ENCODE measurements at places on chromosomes 1 and 21. TPM values are rescaled to one million over a fixed set of nuclear protein-coding genes. Genes with fewer than 3 reads are reported as not detected.

Gene ANKRD65
- 2.6 TPM for polyA plus RNA-seq

Gene LRRC71
- polyA plus RNA-seq, result 0.28 TPM

- DNase-seq, result no peak
Measured at GRCh38 chr1:150967936-150968335, 6.7 kb downstream of the CERS2 start.

Gene S100A3
- polyA plus RNA-seq, result not detected

Gene NUDT4B
- 3.8 TPM for polyA plus RNA-seq

Gene ZNF593OS
- polyA plus RNA-seq, result 1.2 TPM

Gene GLIS1
- polyA plus RNA-seq, result 0.58 TPM

GRCh38 chr21:15421947-15422346 lies 307.8 kb upstream of the USP25 start:
- no peak for DNase-seq

DNA sequence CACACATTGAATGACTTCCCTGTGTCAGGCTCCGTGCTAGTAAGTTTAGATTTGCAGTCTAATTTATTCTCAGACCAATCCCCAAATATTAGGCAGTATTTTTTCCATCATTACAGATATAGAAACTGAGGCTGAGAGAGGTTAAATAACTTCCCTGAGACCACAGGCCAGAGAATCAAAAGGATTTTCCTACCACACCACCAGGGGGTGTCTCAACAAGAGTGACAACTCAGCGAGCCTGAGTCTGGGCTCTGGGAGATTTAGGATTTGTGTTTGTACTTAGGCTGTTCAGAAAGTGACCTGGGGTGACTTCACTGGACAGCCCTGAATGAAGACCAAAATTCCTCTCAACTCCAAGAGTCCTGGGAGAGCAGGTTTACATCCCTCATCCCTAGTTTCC lies 13.3 kb upstream of the LCE5A start:
- no peak for DNase-seq

GRCh38 chr1:201636510-201636971 lies 97.6 kb downstream of the NAV1 start:
- DNase-seq, result no peak
